Right lobe of liver (tissue), 6 donors: ENCODE measurements at places on chromosomes 2 and 18.
A peak's percentile ranks its signal among the peaks of the same experiment; 100 is the strongest.

DNA sequence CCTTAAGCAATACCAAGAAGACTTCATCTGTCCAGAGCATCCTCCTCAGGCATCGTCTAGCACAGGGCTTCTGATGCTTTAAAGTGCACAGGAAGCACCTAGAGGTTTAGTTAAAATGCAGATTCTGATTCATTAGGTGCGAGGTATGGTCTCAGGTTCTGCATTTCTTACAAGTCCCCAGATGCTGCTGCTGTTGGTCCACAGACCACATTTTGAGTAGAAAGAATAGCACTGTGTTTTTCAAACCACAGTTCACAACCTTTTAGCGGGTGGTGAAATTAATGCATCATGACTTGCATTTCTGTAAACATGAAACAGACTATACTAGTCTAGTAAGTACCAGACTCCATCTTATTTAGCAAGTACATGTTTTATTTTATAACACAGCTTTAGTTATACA, 134.6 kb downstream of the TMEFF2 start:
- no peak overlapping the region for H3K27ac ChIP-seq
- no peaks in the 10 kb centered on the region for H3K27me3 ChIP-seq
- H3K4me1 ChIP-seq: no peaks in the 10 kb centered on the region
- H3K4me3 ChIP-seq: no peak overlapping the region

GRCh38 chr2:25063876-25064660, 22.2 kb downstream of the EFR3B start:
- H3K36me3 ChIP-seq: no peaks in the 10 kb centered on the region
- no peaks in the 10 kb centered on the region for H3K27me3 ChIP-seq
- H3K4me3 ChIP-seq: no peak overlapping the region
- DNase-seq: no peak
- no peak overlapping the region for H3K27ac ChIP-seq

- no peak overlapping the region for H3K27ac ChIP-seq
- DNase-seq: no peak
- no peak overlapping the region for H3K4me3 ChIP-seq
- no peaks in the 10 kb centered on the region for H3K27me3 ChIP-seq
- no peaks in the 10 kb centered on the region for H3K36me3 ChIP-seq
- H3K4me1 ChIP-seq: no peaks in the 10 kb centered on the region
Observed at GRCh38 chr2:17271416-17271815, 246.8 kb downstream of the RAD51AP2 start.

DNA sequence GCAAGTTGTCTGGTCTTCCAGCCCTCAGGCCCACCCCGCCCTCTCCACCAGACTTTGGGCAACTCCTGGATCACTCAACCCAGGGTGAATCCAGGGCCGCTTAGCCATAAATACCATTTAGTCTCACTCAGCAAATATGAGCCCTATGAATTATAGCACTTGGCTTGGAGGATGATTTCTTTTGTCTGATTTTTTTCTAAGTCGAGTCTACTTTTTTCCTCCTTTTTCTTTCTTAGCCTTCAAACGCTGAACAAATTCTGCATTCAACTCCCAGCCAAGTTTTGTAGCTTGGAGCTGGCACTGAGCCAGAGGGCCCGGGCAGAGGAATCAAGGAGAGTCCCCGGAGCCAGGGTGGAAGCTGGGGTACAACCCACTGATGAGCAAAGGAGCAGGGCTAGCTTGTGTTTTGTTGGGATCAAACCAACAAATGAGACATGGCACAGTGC, 48.7 kb downstream of the SERTAD2 start:
- H3K36me3 ChIP-seq: no peaks in the 10 kb centered on the region
- no peak overlapping the region for H3K4me3 ChIP-seq

DNA sequence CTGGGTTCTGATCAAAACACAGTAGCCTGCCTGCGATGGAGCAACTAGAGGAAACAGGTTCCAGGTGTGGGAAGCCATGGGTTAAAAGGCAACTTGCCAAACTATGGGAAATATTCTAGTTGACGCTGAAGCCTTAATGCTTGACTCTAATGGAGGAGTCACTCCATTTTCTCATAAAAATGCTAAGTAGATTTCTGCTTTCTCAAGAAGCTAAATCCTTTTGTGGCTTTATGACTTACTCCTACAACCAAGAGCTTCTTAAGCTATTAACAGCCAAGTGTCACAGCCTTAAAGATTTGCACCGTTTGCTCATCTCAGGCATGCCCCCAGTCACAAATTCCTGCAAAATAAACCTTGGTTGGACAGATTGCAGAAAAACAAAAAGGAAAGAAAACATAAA, 25.2 kb downstream of the ANKRD44 start:
- no peaks in the 10 kb centered on the region for H3K36me3 ChIP-seq
- no peak overlapping the region for H3K4me3 ChIP-seq
- no peak overlapping the region for H3K27ac ChIP-seq
- no peak for DNase-seq
- H3K4me1 ChIP-seq: no peaks in the 10 kb centered on the region

- H3K4me3 ChIP-seq: no peak overlapping the region
- H3K4me1 ChIP-seq: no peaks in the 10 kb centered on the region
- DNase-seq: no peak
Observed at GRCh38 chr2:239835056-239835455, 190.1 kb downstream of the NDUFA10 start.

- H3K27me3 ChIP-seq: no peaks in the 10 kb centered on the region
- peak overlapping the region; percentile 67 for H3K4me3 ChIP-seq
- no peaks in the 10 kb centered on the region for H3K36me3 ChIP-seq
- H3K27ac ChIP-seq: peak overlapping the region; percentile 99
- H3K4me1 ChIP-seq: peaks cover 79% of the 10 kb centered on the region
Observed at GRCh38 chr2:218289639-218290315, 2.5 kb downstream of the TMBIM1 start.

DNA sequence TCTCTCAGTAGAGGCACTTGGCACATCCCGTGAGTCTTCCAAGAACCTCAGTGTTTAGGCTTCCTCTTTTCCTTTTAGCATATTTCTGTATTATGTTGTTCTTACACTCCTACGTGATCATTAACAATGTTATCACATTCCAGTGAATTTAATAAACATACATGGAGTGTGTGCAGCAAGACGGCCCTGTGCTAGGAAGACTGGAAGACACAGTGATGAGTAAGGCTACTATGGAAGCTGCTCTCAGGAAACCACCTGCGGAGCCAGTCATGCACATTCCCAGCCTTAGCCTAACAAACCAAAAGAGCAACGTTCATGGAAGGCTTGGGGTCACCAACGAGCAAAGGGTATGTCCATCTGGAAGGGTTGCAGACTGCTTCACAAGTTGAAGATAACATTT, 103.4 kb downstream of the ETAA1 start:
- H3K27ac ChIP-seq: no peak overlapping the region
- H3K36me3 ChIP-seq: no peaks in the 10 kb centered on the region
- H3K4me3 ChIP-seq: no peak overlapping the region
- H3K27me3 ChIP-seq: no peaks in the 10 kb centered on the region

GRCh38 chr2:68645523-68645922, 2.1 kb downstream of the PROKR1 start:
- no peak overlapping the region for H3K27ac ChIP-seq
- no peaks in the 10 kb centered on the region for H3K27me3 ChIP-seq
- no peak for DNase-seq
- H3K4me1 ChIP-seq: no peaks in the 10 kb centered on the region
- H3K4me3 ChIP-seq: no peak overlapping the region

DNA sequence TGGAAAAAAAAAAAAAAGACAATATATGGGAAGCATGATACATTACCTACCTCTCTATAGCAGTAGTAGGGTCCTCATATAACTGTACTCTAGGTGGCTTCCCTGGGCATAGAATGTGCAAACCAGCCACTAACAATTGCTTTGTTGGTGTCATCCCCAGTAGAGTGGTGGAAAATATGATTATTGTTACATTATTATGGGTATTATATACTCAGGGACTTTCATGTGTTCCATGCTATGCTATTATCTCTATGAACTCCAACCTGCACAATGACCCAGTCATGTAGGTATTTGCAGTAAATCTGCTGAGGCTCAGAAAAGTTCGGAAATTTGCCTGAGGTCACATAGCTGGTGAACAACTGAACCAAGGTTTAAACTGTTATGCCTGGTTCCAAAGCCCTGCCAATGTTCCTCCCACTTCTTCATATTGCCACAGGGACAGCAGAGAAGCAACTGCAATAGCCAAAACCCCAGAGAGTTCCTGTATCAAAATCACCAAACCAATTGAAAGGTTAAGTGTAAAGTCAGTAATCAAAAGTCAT, 52.6 kb upstream of the MAP4K4 start:
- H3K27me3 ChIP-seq: no peaks in the 10 kb centered on the region
- H3K4me1 ChIP-seq: no peaks in the 10 kb centered on the region
- no peak for DNase-seq

GRCh38 chr2:44938287-44939105, 3.0 kb upstream of the SIX3 start:
- DNase-seq: no peak
- H3K36me3 ChIP-seq: no peaks in the 10 kb centered on the region
- H3K27me3 ChIP-seq: peaks cover 5% of the 10 kb centered on the region
- H3K27ac ChIP-seq: no peak overlapping the region
- H3K4me1 ChIP-seq: no peaks in the 10 kb centered on the region
- H3K4me3 ChIP-seq: peak overlapping the region; percentile 20

- no peak overlapping the region for H3K4me3 ChIP-seq
- H3K36me3 ChIP-seq: no peaks in the 10 kb centered on the region
- no peaks in the 10 kb centered on the region for H3K27me3 ChIP-seq
Observed at GRCh38 chr18:9996094-9996493, 82.3 kb downstream of the VAPA start.

- no peak overlapping the region for H3K27ac ChIP-seq
- H3K4me3 ChIP-seq: no peak overlapping the region
- H3K36me3 ChIP-seq: no peaks in the 10 kb centered on the region
- DNase-seq: no peak
Observed at GRCh38 chr2:203988500-203989260, 52.1 kb downstream of the ICOS start.

DNA sequence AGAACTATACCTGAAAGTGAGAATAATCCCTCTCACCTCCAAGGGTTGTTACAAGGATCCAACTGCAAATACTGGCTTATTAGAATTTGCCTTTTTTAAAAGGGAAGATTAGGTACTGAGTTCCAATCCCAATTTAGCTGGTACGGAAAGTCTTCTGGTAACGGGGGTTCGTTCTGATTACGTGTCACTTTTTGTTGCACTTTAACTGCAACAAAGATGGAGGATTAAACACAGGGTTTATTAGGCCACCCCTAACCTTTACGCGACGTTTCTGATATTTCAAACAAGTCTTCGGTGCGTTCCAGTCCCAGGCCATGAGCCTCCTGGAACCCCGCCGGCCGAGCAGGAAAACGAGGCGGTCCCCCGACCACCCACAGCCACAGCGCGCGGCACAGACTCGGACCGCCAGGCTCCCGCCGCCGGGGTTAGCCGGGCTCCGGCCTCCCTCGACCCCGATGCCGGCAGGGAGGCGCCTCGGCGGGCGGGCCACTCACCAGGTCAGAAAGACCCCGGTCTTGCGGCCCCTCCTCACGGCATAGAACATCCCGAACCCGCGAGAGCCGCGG, 411 bp downstream of the RNASEH1 start:
- peak overlapping the region; percentile 92 for H3K27ac ChIP-seq
- no peaks in the 10 kb centered on the region for H3K27me3 ChIP-seq
- H3K4me3 ChIP-seq: peak overlapping the region; percentile 100
- peaks cover 11% of the 10 kb centered on the region for H3K36me3 ChIP-seq
- H3K4me1 ChIP-seq: peaks cover 7% of the 10 kb centered on the region

GRCh38 chr2:218066926-218067515, 2.0 kb upstream of the RUFY4 start:
- H3K36me3 ChIP-seq: no peaks in the 10 kb centered on the region
- H3K4me3 ChIP-seq: no peak overlapping the region
- H3K4me1 ChIP-seq: no peaks in the 10 kb centered on the region
- no peak overlapping the region for H3K27ac ChIP-seq
- DNase-seq: peak; percentile 45

DNA sequence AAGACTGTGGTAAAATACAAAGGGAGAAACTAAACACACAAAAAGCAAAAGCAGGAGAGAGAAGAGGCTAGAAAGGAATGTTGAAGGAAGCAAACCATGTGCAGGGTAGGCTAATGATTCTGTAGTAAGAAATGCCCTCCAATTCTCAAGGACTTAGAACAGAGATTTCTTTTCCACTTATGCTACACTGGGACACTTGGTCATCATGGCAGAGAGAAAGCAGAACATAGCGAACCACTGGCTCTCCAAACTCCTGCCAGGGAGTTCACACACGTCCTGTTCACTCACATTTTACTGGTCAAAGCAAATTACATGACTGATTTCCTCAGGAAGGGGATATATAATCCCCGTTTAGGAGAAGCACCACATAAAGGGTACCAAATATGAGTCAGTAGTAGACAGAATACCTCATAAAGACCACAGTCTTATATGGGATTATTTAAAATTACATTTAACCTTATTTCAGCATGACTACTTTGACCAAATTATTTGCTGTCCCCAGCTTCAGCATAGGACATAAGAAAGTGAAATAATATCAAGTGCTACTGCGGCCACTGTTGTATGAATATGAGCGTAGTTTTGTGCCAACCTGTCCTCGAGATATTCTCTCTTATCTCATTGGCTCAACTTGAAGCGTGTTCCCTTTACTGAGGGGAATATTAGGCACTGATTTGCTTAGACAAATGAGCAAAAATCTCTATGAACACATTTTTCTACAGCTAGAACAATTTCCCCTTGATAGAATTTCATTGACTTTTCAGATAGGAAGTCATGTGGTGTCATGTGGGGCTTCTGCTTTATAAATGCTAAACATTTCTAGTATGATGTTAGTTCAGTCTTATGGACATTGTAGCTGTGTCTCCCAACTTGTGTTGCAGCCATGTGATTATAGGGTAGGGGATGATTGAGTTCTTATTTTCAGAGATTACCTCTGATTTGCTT, 81.7 kb downstream of the FAM161A start:
- DNase-seq: no peak
- no peak overlapping the region for H3K27ac ChIP-seq
- no peak overlapping the region for H3K4me3 ChIP-seq
- H3K36me3 ChIP-seq: no peaks in the 10 kb centered on the region

DNA sequence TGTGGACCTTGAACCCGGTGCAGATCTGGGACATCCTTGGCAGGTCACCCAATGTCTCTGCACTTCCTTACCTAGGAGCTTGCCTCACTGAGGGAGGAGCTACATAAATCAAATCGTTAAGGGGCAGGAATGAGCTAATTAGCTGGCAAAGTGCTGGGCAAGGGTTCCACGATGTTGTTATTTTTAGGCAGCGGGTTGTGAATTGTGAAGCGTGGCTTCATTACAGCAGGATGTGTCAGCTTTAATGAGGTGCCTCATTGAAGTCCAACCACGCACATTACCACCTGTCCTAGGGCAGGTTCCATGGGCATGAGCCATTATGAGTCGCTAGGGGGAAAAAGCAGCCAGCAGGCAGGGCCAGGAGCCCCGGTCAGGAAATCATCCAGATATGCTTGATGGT, 127.0 kb upstream of the AGAP1 start:
- no peaks in the 10 kb centered on the region for H3K36me3 ChIP-seq
- H3K4me3 ChIP-seq: no peak overlapping the region
- no peaks in the 10 kb centered on the region for H3K27me3 ChIP-seq
- no peaks in the 10 kb centered on the region for H3K4me1 ChIP-seq

GRCh38 chr2:144595686-144596072, 75.8 kb upstream of the ZEB2 start:
- H3K27ac ChIP-seq: no peak overlapping the region
- no peaks in the 10 kb centered on the region for H3K36me3 ChIP-seq
- H3K4me3 ChIP-seq: no peak overlapping the region
- no peaks in the 10 kb centered on the region for H3K4me1 ChIP-seq
- no peak for DNase-seq
- no peaks in the 10 kb centered on the region for H3K27me3 ChIP-seq
